Uterus (tissue), 4 donors: ENCODE measurements at places on chromosomes 1 and 21. TPM values are rescaled to one million over a fixed set of nuclear protein-coding genes. Genes with fewer than 3 reads are reported as not detected.

DNA sequence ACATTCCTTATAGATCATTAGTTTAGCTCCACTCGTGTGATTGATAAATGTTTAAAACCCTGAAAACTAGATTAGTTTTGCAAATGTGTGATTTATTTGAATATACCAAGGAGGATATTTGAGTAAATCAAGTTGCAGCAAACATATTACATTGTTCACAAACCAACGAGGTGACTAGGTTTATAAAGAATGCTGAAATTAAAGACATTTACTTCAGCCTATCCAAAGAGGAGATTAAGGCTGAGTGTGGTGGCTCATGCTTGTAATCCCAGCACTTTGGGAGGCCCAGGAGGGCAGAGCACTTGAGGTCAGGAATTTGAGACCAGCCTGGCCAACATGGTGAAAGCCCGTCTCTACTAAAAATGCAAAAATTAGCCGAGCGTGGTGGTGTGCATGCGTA lies 34.1 kb downstream of the VTCN1 start:
- DNase-seq, result no peak

GRCh38 chr1:164617377-164618201 lies 58.6 kb downstream of the PBX1 start:
- no peak for DNase-seq

ADCY10 gene
- 0.26 TPM for total RNA-seq

GRCh38 chr1:111720274-111720976 lies 18.8 kb downstream of the INKA2 start:
- no peak for DNase-seq

- no peak for DNase-seq
Measured at GRCh38 chr1:15485636-15486035, 9.7 kb downstream of the CELA2B start.

TNN gene
- total RNA-seq, result not detected

- DNase-seq, result peak; percentile 33
Measured at GRCh38 chr21:26715878-26716506, 129.2 kb downstream of the ADAMTS1 start.

DNA sequence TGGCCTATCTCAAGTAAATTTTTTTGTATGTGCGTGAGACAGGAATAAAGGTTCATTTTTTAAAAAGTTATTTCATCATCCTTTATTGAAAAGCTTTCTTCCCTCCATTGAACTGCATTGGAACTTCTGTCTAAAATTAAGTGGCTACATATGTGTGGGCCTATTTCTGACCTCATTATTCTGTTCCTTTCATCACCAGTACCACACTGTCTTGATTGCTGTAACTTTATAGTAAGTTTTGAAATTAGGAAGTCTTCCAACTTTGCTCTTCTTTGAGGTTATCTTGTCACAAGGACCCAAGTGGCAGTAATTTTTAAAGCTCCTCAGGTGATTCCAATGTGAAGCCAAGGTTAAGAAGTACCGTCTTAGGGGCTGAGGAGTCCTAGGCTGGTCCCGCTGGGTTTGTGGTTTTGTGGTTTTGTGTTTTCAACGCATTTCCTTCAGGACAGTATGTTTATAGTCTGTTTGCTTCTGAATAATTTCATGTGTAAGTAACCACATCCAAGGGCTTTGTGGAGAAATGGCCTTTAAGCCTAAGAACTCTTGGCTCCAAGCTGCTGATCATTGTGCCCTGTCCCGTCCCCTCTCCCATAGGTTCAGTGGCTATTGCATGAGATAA lies 12.4 kb upstream of the SCAF4 start:
- no peak for DNase-seq

DNA sequence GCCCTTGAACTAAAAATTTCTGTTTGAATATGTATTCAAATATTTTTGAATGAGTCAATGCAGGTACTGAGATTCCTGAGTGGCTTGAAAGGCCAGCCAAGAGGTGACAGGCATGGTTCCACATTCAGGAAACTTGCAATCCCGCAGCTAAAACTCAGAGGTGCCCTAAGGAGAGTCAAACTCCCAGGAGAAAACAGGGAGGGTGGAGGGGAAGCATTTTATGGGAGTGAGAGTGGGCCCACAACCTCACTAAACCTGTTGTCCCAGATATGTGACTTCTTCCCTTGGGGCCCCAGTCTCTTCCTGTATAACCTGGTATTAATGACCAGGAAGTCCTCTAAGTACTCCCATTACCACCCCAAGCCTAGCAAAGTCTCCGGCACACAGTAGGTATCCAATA lies 189.6 kb downstream of the PLPP3 start:
- DNase-seq, result no peak

RAB7B gene
- 0.26 TPM for total RNA-seq

- DNase-seq, result no peak
Measured at GRCh38 chr1:220342853-220343252, 70.6 kb upstream of the RAB3GAP2 start.

ZNF683 gene
- total RNA-seq, result not detected

DNA sequence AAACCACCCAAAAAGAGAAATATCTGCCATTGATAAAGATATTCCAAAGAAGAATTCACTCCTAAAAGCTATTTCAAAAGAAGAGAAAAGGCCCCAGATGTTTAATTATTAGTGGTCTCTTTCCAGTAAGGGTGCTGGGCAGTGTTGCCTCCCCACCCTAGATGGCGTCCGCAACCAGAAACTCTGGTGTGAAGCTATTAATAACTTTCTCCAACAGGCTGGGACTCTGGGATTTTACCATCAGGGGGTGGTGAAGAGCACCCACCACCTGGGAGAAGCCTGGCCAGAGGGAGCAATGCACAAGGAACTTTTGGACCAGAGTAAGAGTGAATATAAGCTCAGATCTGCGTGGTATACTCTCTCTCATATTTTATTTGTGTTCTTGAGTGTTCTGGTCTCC lies 115.4 kb upstream of the TIAM1 start:
- DNase-seq, result no peak

- DNase-seq, result no peak
Measured at GRCh38 chr1:176205332-176205914, 1.7 kb downstream of the COP1 start.

GRCh38 chr1:172149346-172149745 lies 271.1 kb upstream of the C1orf105 start:
- no peak for DNase-seq

- DNase-seq, result no peak
Measured at GRCh38 chr1:231969076-231969475, 342.5 kb downstream of the DISC1 start.

S100A2 gene
- total RNA-seq, result not detected

GRCh38 chr1:189960769-189961168 lies 516.9 kb downstream of the BRINP3 start:
- DNase-seq, result no peak

OR2W3 gene
- not detected for total RNA-seq

GRCh38 chr1:151716771-151717631 lies at the start of gene CELF3:
CELF3 (minus strand) TSS chr1:151716803; CDS start chr1:151716020, 783 bp downstream.
- no peak for DNase-seq

DNA sequence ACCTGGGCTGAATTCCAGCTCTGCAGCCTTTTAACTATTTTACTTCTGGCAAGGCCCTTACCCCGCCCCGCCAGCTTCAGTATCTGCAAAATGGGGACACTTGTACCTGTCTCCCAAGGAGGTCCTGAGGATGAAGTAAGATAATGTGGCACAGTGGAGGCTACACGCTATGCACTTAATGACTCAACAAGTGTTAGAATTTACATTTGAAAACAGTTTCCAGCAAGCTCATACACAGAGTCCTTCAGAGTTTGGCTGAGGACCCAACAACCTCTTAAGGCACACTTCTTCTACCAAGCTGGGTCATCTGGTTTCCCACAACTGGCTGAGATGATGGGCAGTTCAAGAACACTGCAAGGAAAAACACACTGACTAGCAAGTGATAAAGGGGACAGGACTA lies 30.2 kb upstream of the SLC22A15 start:
- no peak for DNase-seq

SPRR4 gene
- not detected for total RNA-seq

DNA sequence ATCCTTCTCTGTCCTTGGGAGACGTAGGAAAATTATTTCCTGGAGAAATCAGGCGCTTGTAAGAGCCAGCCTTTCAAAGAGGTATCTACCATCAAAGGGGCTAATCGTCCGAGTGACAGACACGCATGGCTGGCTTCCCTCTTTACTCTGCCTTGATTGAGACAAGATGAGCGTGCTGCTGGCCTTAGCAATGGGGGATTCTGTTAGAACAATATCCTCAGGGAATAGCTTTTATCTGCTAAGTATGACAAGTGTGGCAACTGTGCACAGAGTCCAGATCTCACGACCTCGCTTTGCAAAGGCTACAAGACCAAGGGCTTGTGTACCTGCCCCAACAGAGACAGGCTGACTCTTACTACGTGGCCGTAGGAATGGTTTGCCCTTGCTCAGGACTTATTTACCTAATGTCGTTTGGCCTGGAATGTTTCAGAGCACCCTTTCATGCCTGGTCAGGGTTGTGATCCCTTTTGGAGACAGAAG lies 417.1 kb downstream of the KIF26B start:
- no peak for DNase-seq

DNA sequence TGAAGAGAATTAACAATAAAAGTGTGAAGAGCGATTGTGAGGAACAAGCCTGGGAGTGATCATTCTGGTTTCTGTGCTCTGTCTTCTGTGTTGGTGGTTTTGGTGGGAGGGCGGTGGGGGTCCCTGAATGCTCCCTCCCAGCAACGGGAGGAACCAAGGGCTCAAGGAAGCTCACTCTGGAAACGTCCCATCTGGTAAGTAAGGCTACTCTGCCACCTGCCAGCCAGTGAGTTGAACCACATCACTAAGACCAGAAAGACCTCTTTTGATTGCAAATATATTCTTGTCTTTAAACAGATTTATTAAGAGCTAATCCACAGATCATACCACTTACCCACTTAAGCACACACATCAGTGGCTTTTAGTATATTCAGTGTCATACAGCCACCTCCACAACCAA lies 125.0 kb downstream of the PRDM2 start:
- DNase-seq, result no peak

OR2AK2 gene
- total RNA-seq, result not detected
